ENCODE measurements at places on chromosomes 16 and 17.

- DNase-seq = no peak
These were observed 6.6 kb downstream of the ENDOV start for GRCh38 chr17:80421381-80422090.

DNA sequence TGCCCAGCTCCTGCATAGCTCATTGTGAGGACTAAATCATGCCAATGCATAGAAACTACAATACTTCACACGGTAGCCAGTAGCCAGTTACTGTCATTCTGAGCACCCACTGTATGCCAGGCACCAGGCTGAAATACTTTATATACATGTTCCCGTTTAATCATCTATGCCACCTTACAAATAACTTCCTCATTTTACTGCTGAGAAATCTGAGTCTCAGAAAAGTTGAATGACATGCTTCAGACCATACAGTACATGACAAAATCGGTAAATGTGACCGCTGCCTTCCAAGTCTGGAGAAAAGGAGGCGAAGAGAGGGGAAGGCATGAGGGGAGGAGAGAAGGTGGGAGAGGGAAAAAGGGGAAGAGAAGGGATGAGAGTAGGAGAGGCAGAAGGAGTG is 9.2 kb upstream of the TLCD3B start:
- no peak for DNase-seq

GRCh38 chr17:76946772-76947135 is 78.5 kb downstream of the MGAT5B start:
- no peak for DNase-seq

GRCh38 chr17:80894439-80894721 is 97.3 kb upstream of the CHMP6 start:
- no peak for DNase-seq

DNA sequence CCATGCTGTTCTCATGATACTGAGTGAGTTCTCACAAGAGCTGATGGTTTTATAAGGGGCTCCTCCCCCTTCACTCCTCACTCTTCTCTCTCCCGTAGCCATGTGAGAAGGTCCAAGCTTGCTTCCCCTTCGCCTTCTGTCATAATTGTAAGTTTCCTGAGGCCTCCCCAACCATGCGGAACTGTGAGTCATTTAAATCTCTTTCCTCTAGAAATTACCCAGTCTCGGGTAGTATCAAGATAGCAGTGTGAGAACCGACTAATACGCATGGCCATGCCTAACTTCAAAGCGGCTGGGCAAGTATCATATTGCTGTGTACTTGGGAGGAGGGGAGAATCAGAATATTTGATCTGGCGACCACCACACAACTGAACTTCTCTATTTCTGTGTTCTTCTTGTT is 88.3 kb downstream of the PRKCB start:
- DNase-seq = no peak

DNA sequence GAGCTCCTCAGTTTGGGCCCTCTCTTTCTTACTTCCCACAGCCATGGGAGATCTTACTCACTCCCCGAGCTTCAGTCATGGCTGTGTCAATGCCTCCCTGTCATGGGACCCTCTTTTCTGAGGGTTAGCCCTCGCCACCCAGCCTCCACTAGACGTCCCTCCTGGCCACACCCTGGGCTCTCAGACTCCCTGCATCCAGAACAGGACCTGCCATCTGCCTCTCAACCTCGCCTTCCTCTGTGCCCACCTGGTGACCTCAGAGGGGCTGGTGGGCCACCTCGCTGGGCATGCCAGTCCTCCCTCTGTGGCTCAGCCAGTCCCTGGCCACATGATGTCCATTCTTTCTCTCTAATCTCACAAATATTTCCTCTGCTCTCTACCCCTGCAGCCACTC is 54.6 kb upstream of the MED9 start:
- DNase-seq = no peak

GRCh38 chr17:60091908-60092331 is 13.2 kb upstream of the HEATR6 start:
- no peak for DNase-seq

Measured in posterior cingulate gyrus (tissue), 11 donors.